ENCODE measurements at places on chromosomes 12 and 14.

GRCh38 chr12:55001198-55001868, 16.8 kb upstream of the TESPA1 start:
- DNase-seq, result peak; percentile 19

DNA sequence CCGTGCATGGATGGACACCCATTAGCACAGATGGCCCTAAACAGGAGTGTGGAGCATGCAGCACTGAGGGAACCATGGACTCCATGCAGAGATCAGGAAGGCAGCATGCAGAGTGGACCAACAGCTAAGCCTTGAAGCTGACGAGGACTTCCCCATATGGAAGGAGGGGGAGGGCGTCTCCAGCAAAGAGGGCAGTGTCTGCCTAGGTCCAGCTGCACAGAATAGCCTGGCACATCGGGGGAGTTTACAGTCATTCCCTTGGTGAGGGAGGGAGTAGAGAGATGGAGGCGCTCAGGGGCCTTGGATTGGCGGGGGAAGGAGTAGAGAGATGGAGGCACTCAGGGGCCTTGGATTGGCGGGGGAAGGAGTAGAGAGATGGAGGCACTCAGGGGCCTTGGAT, 64.5 kb downstream of the ANKRD9 start:
- no peak for DNase-seq

DNA sequence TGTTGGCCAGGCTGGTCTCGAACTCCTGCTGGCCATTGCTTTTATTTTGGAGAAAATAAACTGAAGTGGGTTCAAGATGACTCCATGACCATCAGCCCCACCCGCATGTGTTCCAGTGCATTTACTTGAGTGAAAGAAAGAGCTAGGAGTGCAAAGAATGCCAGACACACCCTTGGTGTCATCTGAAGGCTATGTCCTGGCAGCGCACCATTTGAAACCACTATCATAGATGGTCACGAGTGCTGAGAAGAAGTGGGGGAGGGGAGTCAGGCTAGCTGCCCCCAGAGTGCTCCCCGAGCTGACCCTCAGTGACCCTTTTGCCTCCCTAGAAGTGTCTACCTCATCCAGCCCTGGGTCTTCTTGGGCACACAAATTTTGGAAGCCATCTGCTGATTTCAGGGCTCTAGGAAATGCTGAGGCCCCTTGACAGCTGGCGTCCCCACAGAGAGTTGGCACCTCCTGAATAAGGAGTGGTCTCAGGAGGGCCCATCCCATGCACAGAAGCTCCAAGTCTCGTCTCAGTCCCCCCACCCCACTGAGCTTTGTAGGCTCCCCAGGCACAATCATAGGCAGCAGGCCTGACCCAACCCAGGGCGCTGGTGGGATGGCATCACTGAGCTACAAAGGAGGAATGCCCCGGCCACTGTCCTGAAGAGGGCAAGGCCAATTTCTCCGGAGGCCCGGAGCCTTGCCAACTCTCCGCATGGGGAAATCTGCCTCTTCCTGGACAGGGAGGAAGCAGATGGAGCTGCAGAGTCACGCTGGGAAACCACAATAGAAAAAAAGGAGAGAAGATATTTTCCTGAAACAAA, 28.0 kb downstream of the PXN start:
- no peak for DNase-seq

DNA sequence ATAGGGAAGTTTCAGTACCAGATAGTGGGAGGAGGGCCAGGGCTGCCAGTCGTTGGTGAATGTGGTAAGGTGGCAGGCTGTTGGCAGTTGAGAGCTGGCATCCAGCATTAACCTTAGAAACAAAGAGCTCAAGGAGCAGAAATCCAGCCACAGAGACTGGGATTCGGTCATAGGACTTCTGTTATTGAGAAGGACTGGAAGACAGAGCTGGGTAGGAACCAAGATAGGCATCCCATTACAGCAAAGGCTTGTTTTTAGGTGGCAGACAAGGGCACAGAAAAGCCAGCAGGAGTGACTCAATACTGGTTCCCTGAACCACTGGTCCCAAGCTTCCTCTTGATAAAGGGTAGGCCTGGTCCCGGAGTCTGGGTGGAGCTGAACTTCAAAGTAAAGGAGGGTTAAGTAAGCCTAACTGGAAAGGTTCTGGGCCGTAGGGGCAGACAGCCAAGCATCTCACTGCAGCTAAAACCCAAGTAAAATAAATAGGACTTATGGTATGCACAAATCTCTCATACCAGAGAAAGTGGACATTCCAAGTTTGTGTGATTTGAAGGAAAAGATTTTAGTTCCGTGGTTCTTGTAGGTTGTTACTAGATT, 147.9 kb downstream of the ETV6 start:
- DNase-seq, result no peak

GRCh38 chr12:53956914-53957536, 2.3 kb downstream of the HOXC12 start:
- no peak for DNase-seq

Data from naive B cell (primary cell).